ENCODE measurements at places on chromosomes 7 and 10. TPM values are rescaled to one million over a fixed set of nuclear protein-coding genes. Genes with fewer than 3 reads are reported as not detected.

GRCh38 chr7:105439174-105439893 lies 50.6 kb upstream of the SRPK2 start:
- H3K4me1 ChIP-seq, result peaks cover 4% of the 10 kb centered on the region
- peak overlapping the region; percentile 6 for H3K27ac ChIP-seq
- peak; percentile 92 for DNase-seq
- H3K4me3 ChIP-seq, result no peak overlapping the region
- no peaks in the 10 kb centered on the region for H3K27me3 ChIP-seq

The NRG3 gene
- total RNA-seq, result not detected

- H3K27ac ChIP-seq, result no peak overlapping the region
- H3K4me1 ChIP-seq, result peaks cover 3% of the 10 kb centered on the region
- peaks cover 3% of the 10 kb centered on the region for H3K36me3 ChIP-seq
- no peak for DNase-seq
- no peaks in the 10 kb centered on the region for H3K27me3 ChIP-seq
Observed at GRCh38 chr10:99674762-99675161, 15.5 kb downstream of the ENTPD7 start.

The CTTNBP2 gene
- 4.4 TPM for total RNA-seq

- no peaks in the 10 kb centered on the region for H3K4me1 ChIP-seq
- no peaks in the 10 kb centered on the region for H3K27me3 ChIP-seq
- no peak overlapping the region for H3K4me3 ChIP-seq
- DNase-seq, result no peak
Observed at GRCh38 chr10:17134282-17134681, 4.7 kb upstream of the CUBN start.

The PLAC9 gene
- 16.7 TPM for total RNA-seq

- no peak overlapping the region for H3K27ac ChIP-seq
- no peaks in the 10 kb centered on the region for H3K36me3 ChIP-seq
- H3K4me3 ChIP-seq, result no peak overlapping the region
- H3K27me3 ChIP-seq, result no peaks in the 10 kb centered on the region
- H3K4me1 ChIP-seq, result peaks cover 5% of the 10 kb centered on the region
Observed at GRCh38 chr7:99079104-99079503, 64.8 kb downstream of the SMURF1 start.

GRCh38 chr10:80580638-80581468 lies 43.2 kb downstream of the SH2D4B start:
- H3K4me1 ChIP-seq, result no peaks in the 10 kb centered on the region
- H3K4me3 ChIP-seq, result no peak overlapping the region
- no peak for DNase-seq
- no peak overlapping the region for H3K27ac ChIP-seq
- no peaks in the 10 kb centered on the region for H3K36me3 ChIP-seq
